Activated CD8-positive, alpha-beta T cell treated with anti-CD3 and anti-CD28 coated beads, Interleukin-2, amount 10 ng/mL, durations not matched to agents 7 days and 5 days (primary cell): ENCODE measurements at places on chromosomes 5 and 9.

GRCh38 chr5:150619359-150620230, 20.9 kb upstream of the SYNPO start:
- no peak for DNase-seq

- DNase-seq: no peak
Observed at GRCh38 chr5:51621156-51621555, 237.9 kb downstream of the ISL1 start.

DNA sequence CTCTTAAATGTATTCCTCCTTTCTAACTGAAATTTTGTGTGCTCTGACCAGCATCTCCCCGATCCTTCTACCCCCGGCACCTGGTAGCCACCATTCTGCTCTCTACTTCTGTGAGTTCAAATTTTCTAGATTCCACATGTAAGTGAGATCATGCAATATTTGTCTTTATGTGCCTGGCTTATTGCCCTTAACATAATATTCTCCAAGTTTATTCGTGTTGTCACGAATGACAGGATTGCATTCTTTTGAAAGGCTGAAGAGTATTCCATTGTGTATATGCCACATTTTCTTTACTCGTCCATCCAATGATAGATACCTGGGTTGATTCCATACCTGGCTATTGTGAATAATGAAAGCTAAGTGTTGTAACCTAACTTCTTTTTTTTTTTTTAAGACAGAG, 29.0 kb downstream of the FBXL7 start:
- DNase-seq: no peak

DNA sequence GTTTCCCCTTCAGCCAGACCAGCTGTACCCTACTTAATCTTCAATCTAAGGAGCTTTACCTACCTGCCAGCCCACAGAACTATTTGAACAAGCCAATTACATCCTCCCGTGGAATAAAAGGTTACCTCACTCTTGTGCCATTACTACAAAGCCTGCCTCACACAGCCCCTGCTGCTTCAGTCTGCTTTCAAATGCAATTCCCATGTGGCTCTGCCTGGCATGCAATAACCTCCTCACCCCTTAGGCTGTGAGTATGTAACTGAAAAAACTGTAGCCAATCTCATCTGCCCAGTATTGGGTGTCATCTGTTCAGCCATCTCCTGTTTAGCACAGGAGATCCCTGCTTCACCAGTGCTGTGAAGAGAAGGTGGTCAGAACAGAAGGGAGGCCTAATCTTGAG, 6.1 kb upstream of the GCNT1 start:
- DNase-seq: no peak

GRCh38 chr9:111582888-111583287, 16.6 kb downstream of the PTGR1 start:
- DNase-seq: no peak

DNA sequence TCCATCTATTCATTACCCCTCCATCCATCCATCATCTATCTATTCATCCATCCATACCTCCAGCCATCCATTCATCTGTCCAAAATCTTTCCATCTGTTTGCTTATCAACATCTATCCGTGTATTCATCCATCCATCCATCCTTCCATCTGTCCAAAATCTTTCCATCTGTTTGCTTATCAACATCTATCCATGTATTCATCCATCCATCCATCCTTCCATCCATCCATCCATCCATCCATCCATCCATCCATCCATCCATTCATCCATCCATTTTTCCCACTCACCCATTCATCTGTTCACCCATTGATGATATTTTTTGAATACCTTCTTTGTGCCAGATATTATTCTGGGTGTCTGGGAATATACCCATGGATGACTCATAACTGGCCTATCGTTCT, 12.8 kb downstream of the VCAN start:
- no peak for DNase-seq

DNA sequence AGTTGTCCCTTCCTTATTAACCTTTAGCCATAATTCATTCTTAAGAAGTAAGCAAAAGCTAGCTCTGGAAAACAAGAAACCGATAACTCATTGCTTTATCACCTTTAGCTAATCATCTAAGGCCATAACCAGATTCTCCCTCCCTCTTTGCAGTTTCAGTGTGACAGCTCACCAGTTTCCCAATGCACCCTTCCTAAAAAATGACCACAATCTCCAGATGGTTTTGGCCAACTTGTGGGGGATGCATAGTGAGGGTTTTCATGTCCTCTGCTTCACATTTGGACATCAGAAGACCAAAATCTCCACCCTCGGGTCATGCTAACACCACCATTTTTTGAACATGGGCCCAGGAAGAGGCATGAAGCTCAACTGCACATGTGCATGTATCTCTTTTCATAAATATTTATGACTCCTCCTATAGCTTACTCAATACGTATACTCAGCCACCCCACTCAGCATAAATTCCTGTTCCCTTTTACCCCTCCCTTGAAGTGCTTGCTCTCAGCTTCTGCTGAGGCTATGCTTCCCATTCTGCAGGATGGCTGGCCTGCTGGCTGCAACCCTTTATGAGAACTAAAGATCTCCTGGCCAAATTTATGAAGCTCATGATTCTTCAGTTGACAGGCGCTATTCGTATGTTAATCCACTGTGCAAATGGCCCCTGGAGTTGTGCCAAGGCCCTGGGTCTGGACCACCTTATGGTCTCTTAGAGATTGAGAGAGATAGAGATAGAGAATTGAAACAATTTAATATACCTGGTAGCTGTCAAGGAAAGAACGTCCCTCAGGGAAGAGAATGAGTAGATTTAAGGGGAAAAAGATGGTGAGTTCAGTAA, 14.8 kb downstream of the PPP3R2 start:
- DNase-seq: no peak
